ENCODE measurements at places on chromosomes 5 and 9.

DNA sequence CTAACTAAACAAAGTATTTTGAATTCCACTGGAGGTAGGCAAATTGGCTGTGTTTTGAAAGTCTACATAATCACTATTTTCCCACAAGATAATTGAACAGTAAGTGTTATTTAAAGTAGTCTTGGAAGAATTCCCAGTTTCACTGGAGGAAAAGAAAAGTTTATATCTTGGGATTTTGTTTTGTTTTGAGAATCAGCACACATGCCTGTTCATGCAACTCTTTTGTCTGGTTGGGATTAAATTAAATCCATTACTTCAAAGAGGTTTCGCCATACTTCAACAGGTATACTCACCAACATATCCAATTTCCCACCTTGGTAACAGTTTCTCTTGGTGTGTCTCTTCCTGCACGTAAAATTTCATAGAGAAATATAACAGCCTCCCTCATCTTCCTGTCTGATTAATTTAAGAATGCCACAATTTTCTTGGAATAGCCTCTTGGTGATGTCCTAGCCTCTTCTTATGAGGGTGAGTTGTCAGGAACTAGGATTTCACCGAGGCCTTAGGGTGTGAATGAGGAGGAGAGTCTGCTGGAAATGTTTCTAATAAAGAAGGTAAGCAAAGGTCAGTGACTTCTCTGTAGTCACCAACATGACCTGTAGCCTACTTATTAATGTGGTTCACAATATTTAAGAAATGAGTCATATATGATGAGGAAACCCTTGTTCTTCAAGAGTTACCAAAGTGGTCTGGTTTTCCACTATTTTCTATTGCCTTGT is 48.1 kb downstream of the ITGA2 start:
- DNase-seq = no peak

- no peak for DNase-seq
These were observed 80.5 kb downstream of the RAI14 start for GRCh38 chr5:34736445-34737115.

DNA sequence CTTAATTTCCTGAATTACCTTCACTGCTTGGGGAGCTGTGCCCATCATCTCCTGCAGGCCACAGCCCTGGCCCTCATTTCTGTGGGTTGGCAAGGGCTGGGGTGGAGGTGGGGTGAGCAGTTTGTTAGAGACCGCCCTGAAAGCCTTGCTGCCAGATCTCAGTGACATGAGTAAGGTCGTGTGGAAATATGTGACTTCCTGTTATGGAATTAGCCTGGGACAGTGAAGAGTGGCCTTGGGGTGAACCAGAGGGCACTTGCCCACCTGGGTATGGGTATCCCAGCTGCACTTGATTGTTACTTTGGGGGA is 2.5 kb upstream of the HNRNPAB start:
- no peak for DNase-seq

DNA sequence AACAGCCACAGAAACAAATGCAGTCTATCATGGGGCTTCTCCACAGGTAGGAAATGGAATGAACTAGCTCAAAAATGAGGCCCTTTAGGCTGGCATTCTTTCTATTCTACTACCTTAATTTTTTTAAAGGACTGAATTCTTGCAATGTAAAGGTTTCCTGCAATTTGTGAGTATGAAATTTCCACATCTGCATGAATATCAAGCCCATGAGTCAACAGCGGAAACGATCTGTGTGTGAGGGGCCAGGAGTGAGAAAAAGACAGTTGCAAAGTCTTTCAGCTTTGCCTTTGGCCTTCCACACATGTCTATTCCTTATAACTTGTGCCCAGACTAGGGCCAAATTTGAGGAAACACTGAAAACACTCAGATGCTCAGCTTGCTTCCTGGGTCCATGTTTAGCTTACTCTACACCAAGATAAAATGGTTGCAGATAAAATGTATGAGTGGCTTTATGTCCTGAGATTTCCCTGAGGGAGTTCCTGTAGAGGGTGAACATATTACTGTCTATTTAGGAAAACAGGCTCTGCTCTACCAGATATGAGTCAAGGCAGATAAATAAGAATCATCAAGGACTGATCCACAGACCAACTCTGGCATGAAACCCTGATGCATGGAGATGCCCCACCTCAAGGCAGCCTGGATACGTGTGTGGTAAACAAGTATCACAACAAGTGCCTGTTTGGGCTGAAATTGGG is 46.5 kb downstream of the RETREG1 start:
- DNase-seq = no peak

DNA sequence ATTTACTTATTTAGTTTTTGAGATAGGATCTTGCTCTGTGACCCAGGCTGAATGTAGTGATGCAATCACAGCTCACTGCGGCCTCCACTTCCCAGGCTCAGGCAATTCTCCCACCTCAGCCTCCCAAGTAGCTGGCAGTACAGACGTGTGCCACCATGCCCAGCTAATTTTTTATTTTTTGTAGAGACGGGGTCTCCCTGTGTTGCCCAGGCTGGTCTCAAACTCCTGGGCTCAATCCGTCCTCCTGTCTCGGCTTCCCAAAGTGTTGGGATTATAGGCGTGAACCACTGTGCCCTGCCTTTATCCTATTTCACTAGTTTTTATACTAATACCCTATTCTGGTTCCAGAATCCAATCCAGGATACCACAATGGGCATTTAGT is 6.8 kb downstream of the RPS14 start:
- no peak for DNase-seq

- DNase-seq = no peak
These were observed 3.8 kb downstream of the ZNF618 start for GRCh38 chr9:113879911-113880310.

GRCh38 chr9:110099236-110100095 is 108.5 kb downstream of the C9orf152 start:
- DNase-seq = no peak

- no peak for DNase-seq
These were observed 5.6 kb upstream of the HNRNPAB start for GRCh38 chr5:178198706-178199105.

GRCh38 chr9:69429281-69429680 is 104.3 kb downstream of the ENTREP1 start:
- no peak for DNase-seq

GRCh38 chr5:66881480-66882161 is 285.4 kb downstream of the MAST4 start:
- no peak for DNase-seq

DNA sequence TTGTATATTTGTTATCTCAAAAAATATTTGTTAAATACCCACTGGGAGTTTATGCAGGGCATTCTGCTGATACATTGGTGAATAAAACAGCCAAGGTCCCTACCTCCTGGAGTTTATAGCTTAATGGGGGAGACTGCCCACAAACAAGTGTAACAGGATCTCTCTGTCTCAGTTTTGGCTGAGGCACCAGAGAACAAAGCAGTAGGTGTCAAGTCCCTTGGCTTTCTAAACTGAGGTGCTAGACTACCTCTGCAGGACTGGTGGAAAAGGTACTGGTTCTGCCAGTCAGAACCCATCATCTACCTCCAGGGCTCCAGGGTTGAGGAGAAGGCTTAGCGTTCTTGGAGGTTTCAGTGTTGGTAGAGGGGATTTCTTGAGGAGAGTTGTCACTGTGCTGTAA is 188.4 kb upstream of the ELL2 start:
- DNase-seq = no peak

DNA sequence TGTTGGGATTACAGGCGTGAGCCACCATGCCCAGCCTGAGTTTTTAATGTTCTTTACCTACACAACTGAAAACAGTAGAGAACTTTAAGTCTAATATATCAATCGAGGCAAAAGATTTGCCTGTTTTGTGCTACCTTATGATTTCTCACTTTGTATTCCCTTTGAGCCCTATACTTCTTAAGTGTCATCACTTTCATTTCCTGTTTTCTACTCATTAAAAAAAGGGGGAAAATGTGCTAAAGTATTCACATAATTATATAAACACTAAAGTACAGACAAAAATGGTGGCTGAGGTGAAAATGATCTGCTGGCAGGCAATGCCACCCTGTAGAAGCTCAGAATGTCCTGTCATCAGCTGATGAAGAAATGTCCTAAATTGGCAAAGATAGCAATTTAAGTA is 23.6 kb downstream of the ATG10 start:
- no peak for DNase-seq

- DNase-seq = no peak
These were observed 12.2 kb upstream of the RAPGEF6 start for GRCh38 chr5:131647048-131647769.

GRCh38 chr5:81552852-81553566 is 159.1 kb upstream of the ACOT12 start:
- DNase-seq = no peak

- DNase-seq = no peak
These were observed 61.3 kb downstream of the MAT2B start for GRCh38 chr5:163566678-163567077.

DNA sequence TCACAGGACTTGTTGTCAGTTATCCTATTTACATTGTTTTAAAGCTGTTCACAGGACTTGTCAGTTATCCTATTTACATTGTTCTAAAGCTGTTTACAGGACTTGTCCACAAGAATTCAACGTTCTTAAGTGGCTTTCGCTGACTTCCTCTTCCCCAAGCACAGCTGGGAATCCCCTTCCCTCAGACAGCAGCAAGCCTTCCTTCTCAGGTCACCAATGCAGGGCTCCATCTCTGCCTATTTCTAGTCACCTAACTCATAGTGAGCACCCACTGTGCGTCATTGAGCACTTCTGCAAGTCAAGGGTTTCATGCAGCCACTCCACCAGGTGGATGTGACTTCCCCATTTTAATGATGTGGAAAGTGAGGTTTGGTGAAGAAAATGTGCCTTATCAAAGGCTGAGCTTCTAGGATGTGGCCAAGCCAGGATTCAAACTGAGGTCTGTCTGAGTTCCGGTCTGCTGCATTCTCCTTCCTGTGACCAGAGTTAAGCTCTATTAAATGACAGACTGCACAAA is 109.8 kb upstream of the ZNF462 start:
- DNase-seq = no peak

- no peak for DNase-seq
These were observed 141.1 kb upstream of the SPDL1 start for GRCh38 chr5:169442403-169442874.

DNA sequence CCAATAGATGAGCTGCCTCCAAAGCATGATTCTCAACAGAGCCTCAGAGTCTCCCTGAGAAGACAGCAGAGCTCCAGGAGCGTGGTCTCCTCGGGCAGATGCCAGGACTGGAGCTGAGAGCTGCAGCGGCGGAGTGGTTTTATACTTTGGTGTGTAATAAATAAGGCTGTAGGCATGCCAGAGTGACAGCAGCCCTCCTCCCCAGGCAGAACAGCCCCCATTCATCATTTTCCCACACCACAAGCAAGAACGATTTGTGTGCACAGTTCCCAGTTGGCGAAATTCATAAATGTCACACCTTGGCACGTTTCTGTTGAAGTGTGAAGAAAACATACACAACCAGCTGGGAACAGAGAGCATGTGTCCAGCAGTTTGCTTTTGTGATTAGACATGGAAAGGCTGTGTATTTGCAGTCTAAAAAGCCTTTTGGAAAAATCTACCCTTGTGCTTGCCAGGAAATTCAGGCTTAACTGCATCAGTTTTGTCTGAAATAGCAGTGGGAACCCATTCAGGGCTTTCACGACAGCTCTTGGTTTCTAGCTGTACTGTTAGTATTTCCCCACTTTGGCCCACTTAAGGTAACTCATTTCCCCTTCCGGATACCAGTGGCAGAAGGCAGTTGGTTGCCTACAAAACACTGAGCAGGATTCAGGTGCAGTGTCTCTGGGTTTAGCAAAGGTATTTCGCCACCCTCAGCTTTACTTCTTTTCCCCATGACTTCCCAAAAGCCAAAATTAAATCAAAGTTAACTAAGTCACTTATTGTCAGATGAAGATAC is at the start of gene C1QTNF3:
Gene C1QTNF3 (minus strand): TSS at position 115 of the 778 bp plus-strand sequence. CDS start 88 bp downstream, at position 27.
- DNase-seq = no peak

DNA sequence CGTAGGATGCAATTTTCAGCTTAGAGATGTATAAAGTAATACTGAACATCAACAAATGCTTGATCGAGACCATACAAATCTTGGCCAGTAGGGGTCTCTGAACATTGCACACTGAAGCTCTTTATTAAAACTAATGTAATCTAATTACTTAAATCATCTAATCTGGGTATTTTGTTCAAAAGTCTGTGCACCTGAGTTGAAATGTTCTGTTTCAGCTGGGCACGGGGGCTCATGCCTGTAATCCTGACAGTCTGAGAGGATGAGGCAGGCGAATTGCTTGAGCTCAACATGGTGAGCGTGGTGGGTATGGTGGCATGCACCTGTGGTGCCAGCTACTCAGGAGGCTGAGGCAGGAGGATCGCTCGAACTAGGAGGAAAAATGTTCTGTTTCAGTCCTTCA is 41.0 kb downstream of the ESM1 start:
- peak; percentile 41 for DNase-seq

DNA sequence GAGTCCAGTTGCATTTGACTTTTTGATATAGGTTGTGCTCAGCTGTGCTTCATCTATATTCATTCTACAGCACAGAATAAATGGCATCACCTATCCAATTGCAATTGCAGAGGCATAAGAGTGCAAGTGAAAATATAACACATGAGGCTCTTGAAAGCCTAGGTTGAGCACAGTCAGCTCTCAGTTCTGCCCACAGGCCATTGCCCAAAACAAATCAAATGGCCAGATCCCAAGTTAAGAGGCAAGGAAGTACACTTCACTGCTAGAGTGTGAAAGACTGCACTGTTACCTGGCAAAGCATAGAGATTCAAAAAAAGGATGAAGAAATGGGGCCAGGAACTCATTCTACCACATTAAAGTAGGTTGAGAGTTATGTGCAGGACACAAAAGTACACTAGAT is 305.5 kb upstream of the SEMA6A start:
- DNase-seq = no peak

DNA sequence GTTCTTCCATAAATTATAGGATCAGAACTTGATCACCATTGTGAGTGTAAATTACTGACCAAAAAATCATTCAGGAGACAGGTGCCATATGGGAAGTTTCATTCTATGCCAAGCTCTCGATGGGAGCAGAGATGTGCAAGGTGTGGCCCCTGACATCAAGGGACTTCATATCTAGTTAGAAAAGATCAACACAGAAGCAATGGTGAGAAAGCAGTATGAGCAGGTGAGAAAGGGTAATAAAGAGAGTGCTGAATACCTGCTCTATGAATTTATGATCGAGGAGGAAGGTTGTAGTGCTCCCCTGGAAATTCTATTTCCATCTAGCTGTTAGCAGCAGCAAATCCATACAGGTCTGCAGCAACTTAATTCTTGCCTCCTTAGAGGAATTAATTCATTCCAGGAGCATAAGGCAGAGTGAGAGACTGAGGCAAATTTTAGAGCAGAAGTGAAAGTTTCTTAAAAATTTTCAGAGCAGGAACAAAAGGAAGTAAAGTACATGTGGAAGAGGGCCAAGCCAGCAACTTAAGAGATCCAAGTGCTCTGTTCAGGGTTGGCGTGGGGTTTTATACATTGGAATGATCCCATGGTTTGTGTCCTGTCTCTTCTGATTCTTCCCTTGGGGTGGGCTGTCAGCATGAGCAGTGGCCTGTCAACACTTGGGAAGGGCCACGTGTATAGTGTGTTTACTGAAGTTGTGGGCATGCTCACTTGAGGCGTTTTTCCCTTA is 181.8 kb downstream of the SAXO1 start:
- DNase-seq = no peak

- DNase-seq = no peak
These were observed 91.1 kb downstream of the PRDM6 start for GRCh38 chr5:123180178-123180577.

Measured in central memory CD4-positive, alpha-beta T cell (primary cell).